ENCODE measurements at places on chromosomes 12 and 14.

DNA sequence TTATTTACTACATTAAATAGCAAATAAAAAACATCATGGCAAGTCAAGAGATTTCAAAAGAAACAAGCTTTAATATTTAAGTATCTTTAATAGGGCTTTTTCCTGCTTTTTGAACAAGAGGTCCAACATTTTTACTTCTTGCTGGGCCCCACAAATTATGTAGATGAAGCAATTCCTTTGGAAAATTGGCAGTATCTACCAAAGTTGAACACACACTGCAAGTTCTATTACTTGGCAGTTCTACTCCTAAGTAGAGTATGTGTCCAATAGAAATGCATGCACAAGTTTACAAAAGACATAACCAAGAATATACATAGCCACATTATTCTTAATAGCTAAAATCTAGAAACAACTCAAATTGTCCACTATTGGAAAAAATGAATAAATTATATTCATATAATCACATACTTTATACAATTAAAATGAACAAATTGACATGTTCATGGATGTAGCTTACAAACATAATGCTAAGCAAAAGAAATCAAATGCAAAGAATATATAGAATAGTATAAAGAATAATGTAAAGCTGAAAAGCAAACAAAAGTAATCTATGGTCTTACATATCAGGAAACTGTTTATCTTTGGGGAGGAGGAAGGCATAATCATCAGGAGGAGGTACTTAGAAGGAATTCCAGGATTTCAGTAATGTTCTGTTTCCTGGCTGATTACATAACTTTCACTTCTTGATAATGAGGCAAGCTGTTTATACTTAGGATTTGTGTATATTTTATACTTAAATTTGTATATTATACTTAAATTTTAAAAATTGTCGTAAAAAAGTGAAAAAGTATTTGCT is 6.5 kb upstream of the TMBIM4 start:
- H3K27ac ChIP-seq = no peak overlapping the region
- no peaks in the 10 kb centered on the region for H3K4me1 ChIP-seq
- peaks cover 7% of the 10 kb centered on the region for H3K27me3 ChIP-seq
- H3K36me3 ChIP-seq = no peaks in the 10 kb centered on the region
- H3K4me3 ChIP-seq = no peak overlapping the region
- DNase-seq = no peak

GRCh38 chr12:65962921-65963861 is 138.9 kb downstream of the HMGA2 start:
- peaks cover 18% of the 10 kb centered on the region for H3K27me3 ChIP-seq
- H3K27ac ChIP-seq = peak overlapping the region; percentile 78
- no peak overlapping the region for H3K4me3 ChIP-seq
- no peak for DNase-seq
- H3K36me3 ChIP-seq = peaks cover 82% of the 10 kb centered on the region

DNA sequence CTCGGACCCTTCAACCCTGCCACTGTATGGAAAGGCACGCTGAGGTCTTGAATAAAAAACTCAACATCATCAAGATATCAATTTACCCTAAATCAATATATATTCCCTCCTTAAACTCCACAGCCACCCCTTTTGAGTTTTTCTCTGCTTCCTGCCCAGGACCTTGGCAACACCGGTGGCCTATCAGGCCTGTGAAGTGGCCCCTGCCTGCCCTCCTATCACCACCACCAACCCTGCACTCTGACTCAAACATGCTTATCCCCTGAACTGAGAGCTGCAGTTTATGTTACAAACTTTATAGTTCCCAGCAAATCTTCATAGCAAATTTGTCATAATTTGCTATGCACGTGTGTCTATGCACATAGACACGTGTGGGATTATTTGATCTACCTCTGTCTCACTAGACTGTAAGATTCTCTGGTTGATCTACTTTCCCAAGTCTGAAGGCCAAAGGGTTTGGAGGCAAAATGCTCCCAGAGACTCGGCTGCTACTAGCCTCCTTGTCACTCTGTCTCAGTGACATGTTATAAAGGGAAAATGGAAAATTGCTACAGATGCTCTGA is 63.4 kb downstream of the SPTB start:
- H3K36me3 ChIP-seq = no peaks in the 10 kb centered on the region
- no peak overlapping the region for H3K27ac ChIP-seq
- peaks cover 45% of the 10 kb centered on the region for H3K4me1 ChIP-seq
- DNase-seq = no peak

GRCh38 chr14:55136885-55137786 is 8.1 kb downstream of the LGALS3 start:
- peaks cover 3% of the 10 kb centered on the region for H3K27me3 ChIP-seq
- peaks cover 35% of the 10 kb centered on the region for H3K4me1 ChIP-seq
- DNase-seq = no peak
- H3K36me3 ChIP-seq = peaks cover 34% of the 10 kb centered on the region
- no peak overlapping the region for H3K4me3 ChIP-seq

DNA sequence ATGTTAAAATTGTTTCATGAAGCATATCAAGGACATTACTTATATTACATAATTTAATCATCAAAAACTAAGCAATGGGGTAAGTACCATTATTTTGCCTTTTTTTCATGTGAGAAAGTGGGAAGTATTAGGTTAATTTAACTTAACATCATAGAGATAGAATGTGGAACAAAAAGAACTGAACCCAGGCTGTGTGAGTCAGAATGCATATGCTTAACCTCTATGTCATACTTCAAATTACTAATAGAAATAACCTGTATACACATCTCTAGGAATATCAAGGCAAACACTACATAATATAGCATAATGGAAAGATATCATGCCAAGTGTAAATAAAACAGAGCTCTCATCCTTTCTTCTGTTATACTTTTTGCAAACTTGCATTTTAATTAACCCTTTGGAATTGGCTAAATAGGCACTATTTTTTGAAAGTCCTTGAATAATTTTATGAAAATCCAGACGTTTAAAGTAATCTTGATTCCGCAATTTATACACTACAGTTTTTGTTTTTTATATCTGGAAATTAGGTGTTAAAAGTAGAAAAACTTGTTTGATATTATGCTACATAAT is 777.7 kb downstream of the SLC6A15 start:
- no peak overlapping the region for H3K4me3 ChIP-seq
- H3K27me3 ChIP-seq = no peaks in the 10 kb centered on the region
- no peaks in the 10 kb centered on the region for H3K36me3 ChIP-seq
- no peak for DNase-seq

- H3K36me3 ChIP-seq = peaks cover 4% of the 10 kb centered on the region
- H3K27ac ChIP-seq = no peak overlapping the region
- H3K4me1 ChIP-seq = peaks cover 46% of the 10 kb centered on the region
- peak; percentile 52 for DNase-seq
Measured at GRCh38 chr12:1117970-1118563, 127.0 kb downstream of the ERC1 start.

DNA sequence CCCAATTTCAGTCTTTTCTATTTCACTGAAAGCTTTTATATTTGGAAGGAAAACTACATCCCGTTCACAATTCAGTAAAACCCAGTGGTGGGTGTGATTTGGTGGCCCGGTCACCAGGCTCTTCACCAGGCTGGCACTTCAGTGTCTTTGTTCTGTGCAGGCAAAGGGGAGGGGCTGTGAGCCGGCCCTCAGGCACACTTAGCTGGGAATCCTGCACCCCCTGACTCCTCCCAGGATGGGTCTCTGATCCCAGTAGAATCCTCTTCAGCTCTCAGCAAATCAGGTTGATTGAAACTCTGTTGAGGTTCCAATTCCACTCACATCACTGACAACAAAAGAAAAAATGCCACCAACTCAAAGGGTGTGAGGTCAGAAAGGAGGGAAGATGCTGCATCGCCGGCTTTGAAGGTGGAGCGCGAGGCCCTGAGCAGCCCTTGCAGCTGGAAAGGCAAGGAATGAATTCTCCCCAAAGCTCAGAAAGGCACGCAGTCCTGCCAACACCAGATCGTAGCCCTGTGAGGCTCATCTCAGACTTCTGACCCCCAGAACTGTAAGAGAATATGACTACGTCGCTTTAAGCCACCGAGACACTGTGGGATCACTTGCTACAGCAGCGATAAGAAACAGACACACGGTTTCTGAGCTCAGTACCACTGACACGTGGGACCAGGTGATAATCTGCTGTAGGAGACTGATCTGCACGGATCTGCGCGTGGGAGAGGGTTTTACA is 166.6 kb downstream of the PIWIL1 start:
- H3K27ac ChIP-seq = no peak overlapping the region
- no peaks in the 10 kb centered on the region for H3K36me3 ChIP-seq
- no peaks in the 10 kb centered on the region for H3K4me1 ChIP-seq
- no peak for DNase-seq
- no peak overlapping the region for H3K4me3 ChIP-seq
